ENCODE measurements at places on chromosomes 2 and 18.

DNA sequence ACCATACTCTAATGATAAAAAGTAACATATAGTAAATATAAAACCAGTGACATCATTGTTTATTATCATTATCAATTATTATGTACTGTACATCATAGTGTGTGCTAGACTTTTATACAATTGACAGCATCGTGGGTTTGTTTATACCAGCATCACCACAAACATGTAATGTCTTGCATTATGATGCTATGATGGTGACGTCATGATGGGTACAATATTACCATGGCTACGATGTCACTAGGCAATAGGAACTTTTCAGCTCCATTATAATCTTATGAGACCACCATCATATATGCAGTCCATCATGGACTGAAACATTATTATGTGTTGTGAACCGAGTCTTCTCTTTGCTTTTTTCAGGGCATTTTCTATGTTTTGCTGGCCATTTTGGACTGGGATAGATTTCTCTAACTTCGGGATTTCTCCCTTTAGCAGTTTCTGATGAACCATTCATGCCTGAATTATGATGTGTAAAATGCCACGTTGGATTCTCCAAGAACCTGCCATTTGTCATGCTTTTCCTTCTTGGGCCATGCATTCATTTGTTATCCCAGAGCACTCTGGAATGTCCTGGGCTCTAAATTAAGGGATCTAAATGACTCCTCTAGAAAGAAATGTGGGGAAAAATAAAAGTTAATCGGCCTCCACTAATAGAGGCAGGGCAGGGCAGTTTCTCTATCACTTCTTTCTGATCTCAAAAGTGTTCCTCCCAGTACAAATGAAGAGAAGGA lies 325.6 kb upstream of the TNP1 start:
- DNase-seq: no peak

DNA sequence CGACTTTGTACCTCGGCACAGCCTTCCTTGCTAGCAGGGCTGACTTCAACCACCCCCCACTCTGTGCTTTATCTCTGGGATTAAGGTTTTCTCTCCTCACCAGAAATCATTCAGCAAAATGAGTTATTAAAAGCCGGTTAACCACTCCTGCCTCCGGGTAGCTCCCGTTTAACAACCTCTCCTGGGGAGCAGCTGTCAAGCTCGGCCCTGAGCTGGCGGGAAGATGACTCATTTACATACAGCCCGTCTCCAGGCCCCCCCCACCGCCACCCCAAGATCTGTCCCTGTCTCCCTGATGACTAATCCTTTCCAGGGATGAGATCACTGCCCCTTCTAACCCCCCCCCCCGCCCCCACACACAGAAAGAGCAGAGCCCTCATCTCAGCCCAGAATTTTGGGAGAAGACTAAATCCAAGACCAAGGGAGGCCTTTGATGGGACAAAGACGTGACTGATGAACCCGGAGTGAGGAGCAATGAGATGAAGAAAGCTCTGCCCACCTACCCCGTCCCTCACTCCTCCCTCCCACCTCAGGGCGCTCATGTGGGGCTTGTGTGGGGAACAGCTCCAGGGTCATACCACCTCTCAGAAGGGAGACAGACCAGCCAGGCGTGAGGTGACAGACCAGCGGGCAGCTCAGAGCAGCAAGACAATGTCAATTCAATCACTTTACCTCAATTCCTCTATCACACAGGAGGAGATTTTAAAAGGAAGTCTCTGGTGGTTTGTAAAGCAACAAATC lies 131.4 kb downstream of the MSH2 start:
- DNase-seq: no peak

DNA sequence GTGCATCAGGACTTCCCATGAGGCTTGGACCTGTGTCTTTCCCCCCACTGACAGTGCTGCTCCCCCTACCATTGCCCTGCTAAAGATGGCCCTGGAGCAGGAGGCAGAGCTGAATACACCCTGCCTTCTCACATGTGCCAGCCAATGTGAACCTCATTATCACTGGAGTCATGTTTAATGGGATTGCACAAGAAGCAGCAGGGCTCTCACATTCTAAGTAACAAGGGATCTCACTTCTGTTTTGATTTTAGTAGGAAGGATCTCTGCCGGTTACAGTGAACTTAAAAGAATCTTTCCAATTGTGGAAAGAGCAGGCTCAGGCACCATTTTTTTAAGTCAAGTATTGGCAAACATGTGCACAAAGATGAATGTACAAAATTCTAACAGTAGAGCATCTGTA lies 322.1 kb upstream of the MEX3C start:
- no peak for DNase-seq

DNA sequence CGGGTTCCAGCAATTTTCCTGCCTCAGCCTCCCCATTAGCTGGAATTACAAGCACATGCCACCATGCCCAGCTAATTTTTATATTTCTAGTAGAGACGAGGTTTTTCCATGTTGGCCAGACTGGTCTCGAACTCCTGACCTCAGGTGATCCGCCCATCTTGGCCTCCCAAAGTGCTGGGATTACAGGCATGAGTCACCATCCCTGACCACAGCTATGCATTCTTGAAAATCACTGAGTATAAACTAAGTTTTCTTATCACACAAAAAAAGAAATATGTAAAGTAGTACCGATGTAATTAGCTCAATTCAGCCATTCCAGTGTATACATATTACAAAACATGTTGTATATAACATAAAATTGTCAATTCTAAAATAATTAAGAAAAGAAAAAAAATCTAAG lies 232.7 kb downstream of the MBD2 start:
- DNase-seq: no peak

DNA sequence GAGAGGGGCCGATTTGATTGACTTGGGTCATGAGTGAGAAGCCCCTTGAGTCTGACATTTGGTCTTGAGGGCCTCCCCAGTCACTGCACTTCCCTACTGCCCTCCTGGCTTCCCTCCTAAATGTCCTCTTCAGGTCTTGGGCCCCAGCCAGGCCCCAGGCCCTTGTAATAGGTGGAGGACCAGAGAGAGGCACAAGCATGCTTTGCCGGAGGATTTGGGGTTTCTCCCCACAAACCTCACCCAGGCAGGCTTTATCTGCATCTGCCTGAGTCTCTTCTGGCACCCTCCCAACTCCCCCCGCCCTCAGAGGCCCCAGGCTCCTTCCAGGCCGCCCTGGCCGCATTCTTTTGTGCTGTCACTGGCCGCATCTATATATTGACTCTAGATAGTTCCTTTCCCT lies 270.7 kb downstream of the HAUS1 start:
- DNase-seq: no peak

GRCh38 chr2:71599646-71600236 lies 146.4 kb downstream of the DYSF start:
- no peak for DNase-seq

GRCh38 chr2:64675860-64676259 lies 22.1 kb upstream of the SERTAD2 start:
- DNase-seq: no peak

GRCh38 chr2:85794491-85795121 lies 40.8 kb downstream of the ATOH8 start:
- DNase-seq: no peak
